D341Med (cell line): ENCODE measurements at places on chromosomes 6 and 20.
A peak's percentile ranks its signal among the peaks of the same experiment; 100 is the strongest.

DNA sequence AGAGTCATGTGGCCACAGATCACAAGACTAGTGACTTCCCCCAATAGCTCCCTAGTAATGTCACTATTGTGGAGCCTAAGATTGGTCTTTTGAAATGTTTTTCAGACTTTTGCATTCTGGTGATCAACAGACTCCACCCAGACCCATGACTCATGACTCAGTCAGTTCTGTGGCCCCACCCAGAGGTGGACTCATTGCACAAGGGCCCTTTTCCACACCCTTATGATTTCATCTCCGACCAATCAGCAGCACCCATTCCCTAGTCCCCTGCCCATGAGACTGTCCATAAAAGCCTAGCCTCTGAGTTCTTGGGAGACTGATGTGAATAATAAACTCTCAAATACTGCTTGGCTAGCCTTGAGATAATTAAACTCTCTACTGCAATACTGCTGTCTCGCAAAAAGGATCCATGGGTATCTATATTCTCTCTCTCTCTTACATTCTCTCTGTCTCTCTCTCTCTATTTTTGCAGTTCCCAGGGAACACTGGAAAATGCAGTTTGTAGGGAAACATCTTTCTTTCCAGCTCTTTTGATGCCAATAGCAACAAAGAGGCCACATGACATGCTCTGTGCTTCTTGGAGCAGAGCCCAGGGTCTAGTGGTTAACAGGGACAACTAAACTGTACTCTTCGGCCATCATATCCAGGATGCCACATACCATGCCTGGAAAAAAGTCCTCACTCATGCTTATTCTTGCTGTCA lies 71.3 kb upstream of the IYD start:
- no peak for DNase-seq

DNA sequence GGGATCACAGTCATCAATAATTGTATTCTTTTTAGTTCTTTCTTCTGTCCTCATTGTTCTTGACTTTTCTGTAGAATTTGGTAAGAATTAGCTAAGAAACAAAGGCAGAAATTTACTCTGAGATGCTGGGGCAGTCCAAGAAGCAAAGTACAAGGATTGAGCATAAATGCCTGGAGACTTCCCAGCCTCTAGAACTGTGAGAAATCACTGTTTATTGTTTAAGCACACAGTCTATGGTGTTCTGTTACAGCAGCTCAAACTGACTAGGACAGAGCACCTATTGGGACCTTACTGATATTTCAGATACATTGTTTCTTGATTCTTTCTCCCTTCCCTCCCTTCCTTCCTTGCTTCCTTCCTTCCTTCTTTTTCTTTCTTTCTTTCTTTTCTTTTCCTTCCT lies 192.7 kb upstream of the SLC35B3 start:
- DNase-seq = no peak

DNA sequence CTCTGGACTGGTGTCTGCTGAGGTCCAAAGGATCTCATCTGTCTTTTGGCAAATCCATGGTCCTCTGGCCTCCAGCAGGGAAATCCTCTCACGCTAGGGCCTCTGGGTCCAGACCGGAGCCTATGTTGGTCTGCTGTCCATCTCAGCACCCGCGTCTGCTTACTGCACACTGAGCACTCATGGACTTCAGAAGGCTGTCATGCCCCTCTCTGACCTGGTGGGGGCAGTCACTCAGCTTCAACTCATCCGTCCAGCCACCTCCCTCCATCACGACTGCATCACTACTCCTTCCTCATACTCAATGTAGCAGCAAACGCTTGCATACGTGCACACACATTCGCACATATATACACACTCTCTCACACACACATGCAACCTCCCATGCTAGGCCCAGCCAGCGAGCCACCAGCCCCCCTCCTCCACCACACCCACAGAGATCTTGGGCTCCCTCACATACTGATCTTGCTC lies 33.3 kb downstream of the GABRR2 start:
- DNase-seq = peak; percentile 76

DNA sequence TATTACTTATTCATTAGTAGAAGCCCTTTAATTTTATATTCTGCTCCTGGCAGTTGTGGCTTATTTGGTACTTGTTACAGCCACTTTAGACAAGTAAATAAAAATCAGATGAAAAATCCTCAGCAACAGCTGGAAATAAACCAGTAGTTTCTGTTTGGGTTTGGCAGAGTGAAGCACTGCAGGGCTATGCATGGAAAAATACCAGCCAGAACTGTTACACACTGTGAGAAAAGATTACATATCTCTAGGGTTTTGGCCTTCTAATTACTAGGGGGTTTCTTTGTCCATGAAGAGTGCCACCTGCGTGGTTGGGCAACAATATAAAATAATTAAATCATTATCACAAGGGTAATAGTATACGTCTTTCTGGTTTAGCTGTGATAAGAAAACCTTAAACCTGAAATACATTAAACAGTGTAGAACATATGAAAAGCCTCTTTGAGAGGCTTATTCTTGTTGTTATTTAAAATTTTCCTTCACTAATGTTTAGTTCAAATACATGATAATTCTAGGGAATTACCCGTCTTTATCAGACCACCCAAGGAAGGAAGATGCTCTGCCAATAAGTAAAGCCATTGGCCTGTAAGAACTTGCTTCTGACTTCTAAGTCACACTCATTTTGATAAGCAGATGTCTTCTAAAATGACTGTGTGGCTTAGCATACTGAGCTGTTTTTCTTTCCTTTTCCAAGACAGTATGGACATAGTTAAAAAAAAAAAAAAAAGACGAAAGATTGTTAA lies 320.0 kb upstream of the FLRT3 start:
- no peak for DNase-seq

DNA sequence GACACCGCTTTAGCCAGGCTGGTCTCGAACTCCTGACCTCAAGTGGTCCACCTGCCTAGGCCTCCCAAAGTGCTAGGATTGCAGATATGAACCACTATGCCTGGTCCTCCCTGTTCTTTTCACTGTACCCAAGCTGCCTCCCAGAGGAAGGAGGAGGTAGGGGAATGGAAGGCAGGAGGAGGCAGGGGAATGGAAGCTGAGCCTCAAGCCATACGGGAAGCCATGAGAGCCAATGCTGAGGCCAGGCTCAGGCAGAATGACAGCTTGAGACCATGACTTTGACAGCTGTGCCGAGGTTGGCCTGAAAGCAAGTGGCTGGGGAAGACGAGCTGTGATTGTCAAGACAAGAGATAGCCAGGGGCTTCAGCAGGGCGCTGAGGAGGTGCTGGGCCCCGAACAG lies 13.6 kb upstream of the ZNF335 start:
- no peak for DNase-seq

GRCh38 chr20:58239216-58239615 lies 10.8 kb upstream of the ANKRD60 start:
- DNase-seq = no peak
